ENCODE measurements at places on chromosomes 11 and 22.
A peak's percentile ranks its signal among the peaks of the same experiment; 100 is the strongest.

DNA sequence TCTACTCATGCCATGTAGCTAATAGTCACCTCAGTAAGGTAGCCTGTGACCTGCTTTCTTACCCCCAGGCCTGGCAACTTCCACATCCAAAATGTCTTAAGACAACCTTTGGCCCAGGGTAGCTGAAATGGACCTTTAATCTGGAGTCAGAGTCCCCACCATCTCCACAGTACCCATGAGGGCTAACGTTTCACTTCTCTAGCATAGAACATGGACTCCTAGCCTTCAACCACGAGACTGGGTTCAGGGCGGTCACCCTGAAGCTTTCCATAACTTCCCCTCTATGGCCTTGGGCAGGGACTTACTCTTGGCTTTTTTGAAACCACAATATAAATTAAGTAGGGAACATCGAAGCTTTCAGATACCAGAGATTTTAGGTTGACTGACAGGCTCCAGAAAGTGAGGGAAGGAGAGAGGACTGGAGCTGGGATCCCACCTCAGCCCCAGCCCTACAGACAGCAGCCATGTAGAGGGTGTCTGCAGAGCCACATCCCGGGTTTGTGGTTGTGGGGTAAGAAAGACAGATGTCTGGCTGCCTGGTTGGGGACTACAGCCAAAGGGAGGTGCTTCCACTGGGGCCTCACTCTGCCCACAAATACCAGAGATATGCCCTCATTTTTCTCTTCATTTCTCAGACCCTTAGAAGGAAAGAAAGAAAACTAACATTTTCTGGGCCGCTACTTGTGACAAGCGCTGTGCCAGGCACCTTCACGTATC lies 2.6 kb downstream of the TBC1D10A start:
- peak; percentile 30 for DNase-seq

- peak; percentile 44 for DNase-seq
Measured at GRCh38 chr11:71086687-71087258, 165.6 kb downstream of the SHANK2 start.

GRCh38 chr22:45077286-45077685 lies 67.5 kb upstream of the PHF21B start:
- no peak for DNase-seq

- peak; percentile 80 for DNase-seq
Measured at GRCh38 chr11:73141309-73142127, 600 bp downstream of the FCHSD2 start.

GRCh38 chr11:72730243-72730642 lies 22.0 kb downstream of the ARAP1 start:
- no peak for DNase-seq

- peak; percentile 3 for DNase-seq
Measured at GRCh38 chr11:116062490-116063171, 558.4 kb upstream of the CADM1 start.
